ENCODE measurements at places on chromosomes 3 and 15.

DNA sequence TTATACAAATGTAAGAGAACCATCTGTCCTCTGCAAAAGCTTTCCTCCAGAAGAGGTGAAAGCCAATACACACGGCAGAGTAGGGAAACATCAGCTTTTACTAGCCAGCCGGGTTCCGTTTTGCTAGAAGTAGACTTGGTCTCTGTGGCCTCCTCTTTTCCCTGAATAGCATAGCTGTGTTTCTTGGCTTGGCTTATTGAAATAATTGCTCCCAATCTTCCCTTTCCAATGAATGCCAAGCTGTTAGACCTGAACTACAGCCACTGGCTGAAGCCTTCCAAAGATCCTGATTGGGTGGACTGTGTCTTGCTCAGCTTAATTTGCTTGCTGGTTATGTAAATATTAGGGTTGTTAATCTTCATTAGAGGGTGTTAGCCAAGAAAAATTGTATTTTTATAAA is 157.8 kb upstream of the ROPN1 start:
- DNase-seq: no peak

- DNase-seq: no peak
Measured at GRCh38 chr3:170233530-170233929, 11.3 kb downstream of the PRKCI start.

- DNase-seq: no peak
Measured at GRCh38 chr15:90547540-90547939, 17.8 kb downstream of the CRTC3 start.

DNA sequence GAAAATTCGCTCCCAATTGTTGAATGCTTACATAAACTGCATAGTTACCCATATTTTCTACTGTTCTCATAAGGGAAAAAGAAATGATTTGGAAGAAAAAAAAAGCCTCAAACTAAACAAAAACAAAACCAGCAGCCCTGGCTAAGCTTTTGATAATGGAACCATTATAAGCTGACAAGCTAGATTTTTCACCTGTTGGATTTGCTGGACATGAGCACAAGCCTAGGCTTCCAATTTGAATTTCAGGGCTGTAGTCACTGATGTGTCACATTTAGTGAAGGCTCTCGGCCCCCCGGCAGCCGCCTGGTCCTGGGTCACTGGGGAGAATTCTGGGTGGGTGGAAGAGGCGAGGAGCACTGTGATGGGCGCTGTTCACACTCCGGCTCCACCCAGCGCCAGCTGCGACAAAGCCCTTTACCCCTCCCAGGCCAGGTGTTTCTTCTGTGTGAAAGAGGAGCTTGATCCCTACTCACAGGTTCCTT is 4.6 kb downstream of the FBXL22 start:
- DNase-seq: no peak

GRCh38 chr3:188573291-188573940 is 419.5 kb downstream of the LPP start:
- DNase-seq: no peak

GRCh38 chr3:119723022-119723421 is 20.2 kb downstream of the CFAP91 start:
- DNase-seq: no peak

DNA sequence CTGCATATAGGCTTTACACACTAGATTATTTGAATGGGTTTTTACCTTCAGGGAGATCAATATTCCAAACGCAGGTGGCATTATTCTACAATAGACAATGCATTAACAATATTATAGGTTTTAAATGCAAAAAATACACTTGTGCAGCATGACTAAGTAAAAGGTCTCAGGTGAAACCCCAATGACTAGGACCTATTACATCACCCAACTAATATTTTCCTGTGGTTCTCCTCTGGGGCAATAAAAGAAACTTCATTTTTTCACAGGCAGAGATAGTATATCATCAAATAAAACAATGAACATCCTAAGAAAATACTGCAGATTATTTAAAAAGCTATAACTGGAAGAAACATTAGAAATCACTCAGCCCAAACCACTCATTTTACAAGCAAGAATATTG is 375.3 kb downstream of the ROBO1 start:
- DNase-seq: no peak

- DNase-seq: no peak
Measured at GRCh38 chr3:184907681-184908649, 96.0 kb downstream of the VPS8 start.

DNA sequence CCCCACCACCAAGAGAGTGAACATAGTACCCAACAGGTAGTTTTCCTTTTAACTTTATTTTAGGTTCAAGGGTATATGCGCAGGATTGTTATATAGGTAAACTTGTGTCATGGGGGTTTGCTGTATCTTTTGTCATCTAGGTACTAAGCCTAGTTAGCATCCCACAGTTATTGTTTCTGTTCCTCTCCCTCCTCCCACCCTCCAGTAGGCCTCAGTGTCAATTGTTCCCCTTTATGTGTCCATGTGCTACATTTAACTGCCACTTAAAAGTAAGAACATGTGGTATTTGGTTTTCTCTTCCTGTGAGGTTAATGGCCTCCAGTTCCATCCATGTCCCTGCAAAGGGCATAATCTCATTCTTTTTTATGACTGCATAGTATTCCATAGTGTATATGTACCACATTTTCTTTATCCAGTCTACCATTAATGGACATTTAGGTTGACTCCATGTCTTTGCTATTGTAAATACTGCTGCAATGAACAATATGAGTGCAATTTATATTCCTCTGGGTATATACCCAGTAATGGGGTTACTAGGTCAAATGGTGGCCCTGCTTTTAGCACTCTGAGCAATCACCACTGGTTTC is 66.2 kb downstream of the ST3GAL6 start:
- no peak for DNase-seq

- no peak for DNase-seq
Measured at GRCh38 chr15:89813381-89814111, 1.1 kb downstream of the ANPEP start.

DNA sequence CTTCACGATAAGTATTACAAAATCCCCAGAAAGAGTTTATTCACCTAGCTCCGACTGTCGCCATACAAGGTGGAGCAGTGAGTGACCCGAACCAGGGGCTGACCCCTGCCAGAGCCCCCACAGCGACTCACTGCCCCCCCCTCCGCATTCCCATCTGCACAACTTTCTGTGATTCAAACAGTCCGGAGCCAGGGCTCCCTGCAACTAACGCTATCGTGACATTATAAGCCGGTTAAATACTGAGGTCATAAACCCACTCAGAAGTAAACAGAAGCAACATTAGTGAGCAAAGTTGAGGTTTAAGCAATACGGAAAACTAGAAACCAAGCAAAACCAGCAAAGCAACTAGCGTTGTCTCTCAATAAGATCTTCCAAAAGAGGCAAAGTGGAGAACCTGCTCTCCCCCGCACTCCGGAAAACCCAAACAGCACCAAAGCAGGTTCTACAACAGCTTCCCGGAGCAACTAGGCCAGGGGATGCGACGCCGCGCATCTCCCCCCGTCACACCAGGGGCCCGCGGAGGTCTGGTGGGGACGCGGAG is 642 bp downstream of the SCAP start:
- no peak for DNase-seq

DNA sequence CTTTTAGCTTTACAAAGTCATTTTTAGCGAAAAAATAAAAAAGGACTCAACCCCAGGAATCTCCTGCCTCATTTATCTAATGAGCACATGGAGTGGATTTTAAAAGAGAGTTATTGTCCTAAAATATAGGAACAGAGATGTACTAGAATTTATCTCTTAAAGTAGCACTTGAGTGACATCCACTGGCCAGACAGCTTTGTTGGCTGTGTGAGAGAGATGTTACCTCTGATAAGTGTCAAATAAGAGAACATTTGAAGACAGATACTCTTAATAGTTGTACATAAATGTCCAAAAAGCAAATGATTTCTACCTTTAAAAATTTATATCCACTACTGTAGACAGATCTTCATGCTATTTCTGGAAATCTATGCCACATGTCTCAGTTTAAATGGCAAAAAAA is 12.3 kb upstream of the MFSD1 start:
- peak; percentile 69 for DNase-seq

DNA sequence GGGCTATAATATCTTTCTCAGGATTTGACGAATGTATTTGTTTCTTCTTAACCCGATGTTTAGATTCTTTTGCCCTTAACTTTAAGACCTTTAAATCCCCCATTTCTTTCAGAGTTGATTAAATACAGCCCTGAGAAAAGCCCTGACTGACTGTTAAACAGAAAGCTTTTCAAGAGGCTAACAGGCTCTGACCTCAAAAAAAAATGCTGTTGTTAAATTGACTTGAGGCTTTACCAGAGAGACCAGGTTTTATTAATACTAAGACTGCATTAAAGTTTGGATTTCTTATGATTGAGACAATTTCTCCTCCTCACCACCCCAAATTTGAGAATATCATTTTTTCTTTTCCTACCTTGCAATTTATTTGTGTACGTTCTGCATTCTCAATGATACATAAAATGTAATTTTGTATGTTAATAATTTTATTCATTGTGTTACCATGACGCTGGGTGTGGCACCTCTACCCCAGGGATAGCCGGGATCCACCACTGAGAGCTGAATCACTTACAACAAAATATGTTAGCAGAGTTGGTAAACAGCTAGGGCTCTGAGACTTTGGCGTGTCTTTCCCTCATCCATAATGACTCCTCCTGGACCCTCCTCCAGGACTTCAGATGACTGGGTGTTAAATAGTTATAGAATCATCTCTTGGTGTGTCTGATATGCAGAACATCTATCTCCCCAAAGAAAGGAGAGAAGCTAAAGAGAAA is 753.5 kb downstream of the NAALADL2 start:
- DNase-seq: no peak

GRCh38 chr3:25455441-25456132 is 27.5 kb downstream of the RARB start:
- no peak for DNase-seq

DNA sequence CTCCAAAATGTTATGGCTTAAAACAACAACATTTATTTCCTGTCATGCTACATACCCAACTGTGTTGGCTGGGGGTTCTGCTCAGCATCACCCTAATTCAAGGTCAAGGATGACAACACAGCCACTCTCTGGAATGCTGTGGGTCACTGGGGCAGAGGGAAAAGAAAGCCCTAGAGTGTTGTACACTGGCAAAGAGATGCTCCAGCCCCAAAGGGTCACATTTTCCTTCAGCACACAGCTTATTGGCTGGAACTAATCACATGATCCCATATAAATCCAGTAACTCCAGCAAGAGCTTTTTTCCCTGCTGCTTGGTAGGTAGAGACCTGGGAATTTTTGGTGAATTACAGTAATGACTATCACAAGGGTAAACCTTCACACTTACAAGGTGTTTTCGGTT is 1041.4 kb downstream of the NTRK3 start:
- no peak for DNase-seq

GRCh38 chr3:1987980-1988379 is 110.7 kb upstream of the CNTN4 start:
- DNase-seq: no peak

DNA sequence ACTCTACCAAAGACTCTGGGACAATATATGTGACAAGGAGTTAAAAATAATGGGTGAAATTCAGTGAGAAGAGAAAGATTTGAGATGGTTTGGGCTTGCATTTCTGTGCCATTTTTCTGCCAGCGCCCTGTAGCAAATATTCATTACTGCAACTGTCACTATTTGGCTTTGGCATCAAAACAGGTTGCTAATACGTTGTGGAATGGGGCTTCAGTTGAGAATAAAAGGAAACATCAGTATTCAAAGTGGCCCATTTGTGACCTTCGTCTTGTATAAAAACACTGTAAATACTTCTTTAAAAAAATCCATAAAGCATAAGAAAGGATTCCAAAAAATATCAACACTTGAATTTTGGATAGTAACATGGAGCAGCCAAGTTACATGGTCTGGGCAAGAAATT is 309.2 kb downstream of the ZNF385D start:
- DNase-seq: no peak

DNA sequence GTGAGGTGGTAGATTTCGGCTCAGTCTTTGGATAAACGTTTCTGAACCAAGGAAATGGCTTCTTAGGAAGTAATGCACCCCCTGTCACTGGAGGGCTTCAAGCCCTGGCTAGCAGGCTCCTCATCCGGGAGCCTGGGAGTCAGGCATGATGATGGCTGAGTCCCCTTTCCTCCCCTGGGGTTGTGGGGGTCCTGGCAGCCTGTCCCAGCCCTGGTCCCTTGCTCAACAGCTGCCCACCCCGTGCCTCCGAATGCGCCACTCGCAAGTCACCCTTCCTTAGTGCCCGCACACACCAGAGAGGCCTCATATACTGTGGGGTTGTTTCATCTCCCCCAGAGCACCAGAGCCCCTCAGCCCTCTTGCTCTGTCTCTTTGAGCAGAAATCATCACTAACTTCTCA is 48.2 kb downstream of the BDH1 start:
- no peak for DNase-seq

DNA sequence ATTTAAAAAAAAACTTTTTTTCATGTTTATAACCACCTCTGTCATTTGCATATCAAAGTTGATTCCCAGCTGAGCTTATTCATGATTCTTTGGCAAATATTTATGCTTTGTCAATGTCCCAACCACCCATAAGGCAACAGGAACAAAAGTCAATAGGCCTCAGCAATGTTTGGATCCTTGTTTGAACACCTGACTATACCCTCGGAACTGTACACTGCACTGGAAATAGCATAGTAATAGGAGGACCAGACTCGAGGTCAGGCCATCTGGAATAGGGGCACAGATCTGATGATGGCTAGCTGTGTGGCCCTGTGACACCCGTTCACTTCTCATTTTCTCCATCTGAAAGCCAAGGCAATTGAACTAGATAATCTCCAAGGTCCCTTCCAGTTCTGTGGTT is 301.7 kb upstream of the ATP11B start:
- DNase-seq: no peak

DNA sequence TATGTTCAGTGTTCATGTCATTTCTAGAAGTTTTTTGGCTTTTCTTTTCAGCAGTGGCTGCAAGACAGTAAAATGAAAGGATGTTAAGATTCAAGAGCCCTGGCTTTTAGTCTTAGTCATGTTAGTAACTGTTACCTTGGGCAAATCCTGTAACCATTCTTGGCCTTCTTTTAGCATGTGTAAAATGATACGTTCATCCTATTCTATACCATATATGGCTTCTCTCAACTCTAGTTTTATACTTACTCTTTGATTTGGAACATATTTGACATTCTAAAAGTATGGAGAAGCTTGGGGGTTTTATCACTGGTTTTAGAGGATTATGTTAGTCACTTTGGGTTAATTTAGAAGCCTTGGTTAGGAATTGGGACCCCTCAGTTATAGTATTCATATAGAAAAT is 20.1 kb downstream of the GTF2E1 start:
- no peak for DNase-seq

DNA sequence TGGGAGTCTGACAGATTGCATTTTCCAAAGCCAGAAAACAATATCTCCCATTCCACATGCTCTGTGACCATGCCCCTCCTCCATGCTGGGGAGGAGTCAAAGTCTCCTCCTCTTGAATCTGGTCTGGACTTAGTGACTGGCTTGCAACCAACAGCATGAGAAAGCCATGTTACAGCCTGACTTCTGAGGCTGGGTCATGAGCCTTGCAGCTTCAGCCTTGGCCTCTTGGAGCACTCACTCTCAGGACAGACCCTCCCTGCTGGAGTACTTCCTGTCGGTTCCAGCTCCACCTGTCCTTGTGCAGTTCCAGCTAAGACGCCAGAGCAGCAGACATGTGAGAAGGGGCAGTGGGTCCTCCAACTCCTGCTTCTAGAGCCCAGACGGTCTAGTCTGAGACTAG is 49.7 kb upstream of the RBSN start:
- DNase-seq: no peak
